ENCODE measurements at places on chromosomes 2 and 18.

- ATAC-seq, result peak; percentile 61
Observed at GRCh38 chr2:101305492-101306078, 2.9 kb downstream of the RNF149 start.

DNA sequence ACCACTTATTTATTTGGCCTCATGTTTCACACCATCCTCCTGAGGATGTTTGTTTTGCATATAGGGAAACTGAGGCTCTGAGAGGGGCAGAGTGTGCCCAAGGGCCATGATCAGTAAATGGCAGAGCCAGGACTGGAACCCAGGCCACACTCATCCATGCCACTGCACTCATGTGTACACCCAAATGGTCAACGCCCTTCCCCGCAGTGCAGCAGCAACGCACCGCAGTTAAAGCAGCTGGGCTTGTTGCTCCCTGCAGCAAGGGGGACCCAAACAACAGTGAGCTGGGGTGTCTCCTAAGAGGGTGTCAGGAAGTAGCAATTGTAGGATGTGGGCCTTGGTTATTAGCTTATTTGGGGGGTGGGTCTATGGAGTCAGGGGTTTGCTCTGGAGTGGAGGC, 36.6 kb downstream of the ZAP70 start:
- ATAC-seq, result no peak

GRCh38 chr2:153917570-153917969, 45.8 kb downstream of the GALNT13 start:
- no peak for ATAC-seq

DNA sequence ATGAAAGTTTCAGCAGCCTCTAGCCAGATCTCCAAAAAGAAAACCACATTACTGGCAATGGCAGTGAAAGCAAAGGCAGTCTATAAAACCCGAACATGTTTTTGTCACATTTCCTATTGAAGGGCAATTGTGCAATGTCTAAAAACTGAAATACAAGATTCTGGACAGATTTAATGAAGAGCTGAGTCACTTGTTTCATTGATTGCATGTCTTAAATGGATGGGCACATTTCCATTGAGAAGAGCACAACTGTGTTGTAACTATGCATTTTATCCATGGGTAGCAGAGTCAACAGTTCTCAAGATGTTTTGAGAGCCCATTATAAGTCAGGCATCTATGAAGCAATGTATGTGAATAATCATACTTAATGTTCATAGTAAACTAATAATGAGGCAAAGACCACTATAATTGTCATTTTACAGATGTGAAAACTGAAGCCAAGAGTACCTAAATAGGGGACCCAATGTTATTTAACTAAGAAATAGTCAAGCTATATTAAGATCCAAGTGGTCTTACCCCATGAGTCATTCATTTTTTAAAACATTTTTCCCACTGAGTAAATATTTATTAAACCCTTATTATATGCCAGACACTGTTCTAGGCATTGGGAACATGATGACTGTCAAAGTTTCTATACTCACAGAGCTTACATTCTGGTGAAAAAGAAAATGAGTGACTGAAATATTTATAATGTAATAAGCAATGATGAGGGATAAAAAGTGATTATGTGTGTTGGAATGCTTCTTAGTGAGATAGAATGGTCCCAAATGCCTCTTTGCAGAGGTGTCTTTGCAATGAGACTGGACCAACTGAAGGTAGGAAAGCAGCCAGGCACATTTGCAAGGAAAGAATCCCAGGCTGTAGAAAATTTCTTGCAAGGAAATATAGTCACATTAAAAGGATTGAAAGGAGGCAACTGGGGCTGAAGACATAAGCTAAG, 818.9 kb upstream of the ACVR2A start:
- ATAC-seq, result peak; percentile 32

DNA sequence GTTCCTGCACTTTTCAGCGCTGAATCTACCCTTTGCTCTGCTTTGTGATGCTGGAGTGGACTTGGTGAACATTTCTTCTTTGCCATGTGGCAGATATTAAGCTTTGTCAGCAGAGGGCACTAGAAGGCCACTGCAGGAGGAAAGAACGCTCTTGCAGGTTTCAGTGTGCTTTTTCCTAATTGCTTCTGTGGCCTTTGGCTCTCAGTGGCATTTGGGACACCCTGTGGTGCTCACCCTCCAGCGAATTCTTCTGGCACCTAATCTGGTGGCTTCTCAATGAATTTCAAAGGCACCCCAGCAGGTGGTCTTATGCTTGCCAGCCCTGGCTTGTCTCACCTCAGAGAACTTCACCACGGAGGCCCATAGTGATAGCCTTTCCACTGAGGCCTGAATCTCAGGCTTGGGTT, 146.7 kb downstream of the MYO3B start:
- ATAC-seq, result peak; percentile 79

DNA sequence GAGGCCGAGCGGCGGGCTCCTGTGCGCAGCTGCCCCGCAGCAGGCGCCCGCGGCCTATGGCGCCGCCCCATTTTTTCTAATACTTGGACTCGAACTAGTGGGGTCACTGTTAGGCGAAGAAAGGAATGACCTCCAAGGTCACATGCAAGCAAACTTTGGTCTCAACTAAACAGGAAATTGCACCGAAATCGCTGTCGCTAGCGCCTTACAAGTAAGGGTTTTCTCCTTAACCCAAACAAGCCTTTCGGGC, 339 bp downstream of the ACAA2 start:
- peak; percentile 5 for ATAC-seq

- ATAC-seq, result no peak
Observed at GRCh38 chr18:57439609-57439968, 4.4 kb downstream of the ONECUT2 start.

DNA sequence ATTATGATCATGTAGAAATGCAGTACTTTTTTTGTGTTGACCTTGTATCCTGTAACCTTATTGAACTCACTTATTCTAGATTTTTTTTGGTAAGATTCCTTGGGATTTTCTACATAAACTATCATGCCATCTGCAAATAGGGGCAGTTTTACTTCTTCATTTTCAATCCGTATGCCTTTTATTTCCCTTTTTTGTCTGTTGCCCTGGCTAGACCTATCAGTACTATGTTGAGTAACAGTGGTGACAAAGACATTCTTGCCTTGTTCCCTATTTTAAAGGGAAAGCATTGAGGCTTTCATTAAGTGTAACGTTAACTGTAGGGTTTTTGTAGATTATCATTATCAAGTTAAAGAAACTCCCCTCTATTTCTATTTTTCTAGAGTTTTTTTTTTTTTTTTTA, 92.3 kb downstream of the LYPD1 start:
- ATAC-seq, result no peak

DNA sequence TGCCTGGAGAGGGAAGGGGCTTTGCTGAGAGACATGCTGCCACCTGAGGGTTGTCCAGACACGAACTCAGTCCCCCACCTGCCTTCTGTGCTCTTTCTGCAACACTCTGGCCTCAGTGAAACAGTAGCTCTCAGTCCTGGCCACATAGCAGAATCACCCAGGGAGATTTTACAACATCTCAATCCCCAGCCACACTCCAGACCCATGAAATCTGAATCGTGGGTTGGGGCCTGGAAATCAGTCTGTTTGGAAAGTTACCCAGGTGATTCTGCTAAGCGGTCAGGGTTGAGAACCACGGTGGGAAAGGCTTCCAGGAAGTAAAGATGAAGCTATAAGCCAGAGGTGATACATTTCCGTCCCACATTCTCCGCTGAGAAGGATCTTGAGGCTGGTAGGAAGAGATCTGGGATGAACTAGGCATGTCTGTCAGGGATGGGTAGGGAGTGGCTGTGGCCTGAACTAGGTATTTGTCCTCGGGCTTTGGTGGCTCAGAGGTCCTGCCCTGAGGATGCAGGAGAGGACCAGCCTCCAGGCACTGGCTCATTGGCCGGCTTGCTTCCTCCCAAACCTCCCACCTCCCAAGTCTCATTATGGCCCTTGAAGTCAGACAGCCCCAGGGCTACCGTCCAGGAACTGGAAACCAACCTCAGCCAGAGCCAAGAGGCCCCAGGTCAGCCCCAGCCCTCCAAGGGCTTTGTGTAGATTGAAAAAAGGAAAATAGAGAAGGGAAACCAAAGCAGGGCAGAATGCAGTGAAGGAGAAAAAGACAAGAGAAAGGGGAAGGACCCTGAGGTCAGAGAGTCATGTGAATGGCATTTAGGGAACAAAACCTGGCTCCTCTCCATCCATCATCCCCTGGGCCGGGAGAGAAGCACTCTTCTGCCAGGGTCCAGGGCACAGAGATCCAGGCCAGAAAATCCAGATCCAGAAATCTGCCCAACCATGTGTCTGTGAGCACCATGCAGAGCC, 119.6 kb downstream of the ZFP36L2 start:
- no peak for ATAC-seq

DNA sequence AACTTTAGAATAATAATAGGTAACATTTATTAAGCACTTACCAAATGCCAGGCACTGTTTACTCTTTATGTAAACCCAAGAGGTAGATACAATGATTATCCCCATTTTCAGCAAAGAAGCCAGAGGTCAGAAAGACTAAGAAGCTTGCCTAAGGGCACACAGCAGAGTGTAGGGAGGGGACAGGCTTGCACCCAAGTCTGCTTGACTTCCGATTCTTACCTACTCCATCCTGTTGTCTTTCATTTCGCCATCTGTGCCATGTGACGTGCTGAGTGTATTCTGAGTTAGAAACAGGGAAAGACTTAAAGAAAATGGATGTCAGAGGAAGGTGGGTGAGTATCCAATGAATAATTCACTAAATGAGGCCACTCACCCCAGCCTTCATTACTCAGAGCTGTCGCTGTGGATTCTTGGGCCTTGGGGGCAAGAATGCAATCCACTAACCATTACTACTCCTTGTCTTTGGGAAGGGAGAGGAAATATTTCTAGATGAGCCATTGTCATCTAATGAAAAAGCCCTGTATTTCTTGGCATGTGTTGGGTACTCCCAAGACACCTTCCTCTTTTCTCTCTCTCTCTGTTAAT, 76.4 kb upstream of the BCL11A start:
- no peak for ATAC-seq

DNA sequence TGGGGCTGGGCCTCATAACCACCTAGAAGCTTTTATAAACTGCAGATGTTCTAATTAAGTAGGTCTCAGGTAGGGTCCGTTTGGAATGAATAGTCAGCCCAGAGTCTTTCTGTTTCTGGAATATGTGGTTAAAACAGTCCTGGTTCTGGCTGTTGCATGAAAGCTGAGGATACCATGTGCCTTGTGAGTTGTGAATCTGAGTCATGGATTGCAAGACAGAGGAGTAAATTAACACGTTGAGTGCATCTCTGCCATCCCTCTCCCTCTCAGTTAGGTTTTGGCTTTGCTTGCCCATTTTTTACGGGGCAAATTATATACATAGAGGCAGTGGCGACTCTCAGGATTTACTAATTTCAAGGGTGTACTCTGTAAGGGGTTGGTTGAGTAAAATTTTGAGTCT, 59.1 kb downstream of the NCK2 start:
- ATAC-seq, result no peak

- no peak for ATAC-seq
Observed at GRCh38 chr2:189625636-189626035, 35.6 kb upstream of the ASNSD1 start.

GRCh38 chr2:177478029-177478428, 85.5 kb downstream of the AGPS start:
- no peak for ATAC-seq

DNA sequence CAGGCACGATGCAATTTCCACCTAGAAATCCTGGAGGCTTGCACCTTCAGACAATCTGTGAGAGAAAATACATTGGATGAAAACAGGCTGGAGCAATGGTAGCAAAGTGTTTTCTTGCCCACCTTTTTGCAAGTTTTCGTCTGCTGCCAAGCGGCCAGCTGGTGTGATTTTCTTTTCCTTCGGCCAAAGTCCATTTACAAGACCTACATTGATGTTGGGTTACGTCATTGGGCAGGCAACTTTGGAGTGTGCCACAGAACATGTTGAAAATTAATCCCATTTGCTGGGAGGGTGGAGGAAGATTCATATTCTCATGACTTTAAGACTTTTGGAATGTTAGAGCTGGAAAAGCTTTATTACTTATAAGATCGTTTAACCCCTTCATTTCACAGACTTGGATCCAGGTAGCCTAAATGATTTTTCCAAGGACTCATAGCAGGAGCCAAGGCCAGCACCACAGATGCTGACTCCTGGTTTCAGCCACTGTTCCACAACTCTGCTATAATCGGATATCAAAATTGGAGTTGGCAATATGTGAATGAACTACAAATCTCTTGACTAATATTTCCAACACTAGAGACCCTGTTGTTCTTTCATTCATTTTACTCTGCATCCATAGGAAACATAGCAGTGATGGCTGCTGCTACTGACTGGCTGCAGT, 352.1 kb downstream of the RND3 start:
- ATAC-seq, result no peak

- peak; percentile 67 for ATAC-seq
Observed at GRCh38 chr2:27291865-27292264, 9.6 kb downstream of the TRIM54 start.

- ATAC-seq, result no peak
Observed at GRCh38 chr2:43073401-43073825, 153.0 kb downstream of the ZFP36L2 start.

DNA sequence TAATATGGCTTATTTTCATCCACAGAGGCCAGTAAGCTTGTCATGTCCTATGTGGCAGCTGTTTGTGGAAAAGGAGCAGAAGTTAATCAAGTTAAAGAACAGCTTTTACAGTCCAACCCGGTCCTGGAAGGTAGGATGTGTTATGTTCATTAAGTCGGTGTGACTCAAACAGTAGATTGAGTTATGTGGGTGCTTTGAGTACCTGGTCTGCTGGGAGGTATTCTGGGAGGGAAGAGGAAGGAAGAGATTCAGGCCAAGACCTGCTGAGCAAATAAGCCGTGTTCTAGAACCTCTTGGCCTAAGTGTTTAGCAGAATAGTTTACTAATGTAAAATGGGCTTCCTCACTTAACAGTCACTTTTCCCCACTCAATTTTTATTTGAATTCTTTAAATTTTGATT, 96.2 kb downstream of the MYO1B start:
- ATAC-seq, result no peak

- ATAC-seq, result no peak
Observed at GRCh38 chr2:36290306-36290856, 65.2 kb upstream of the CRIM1 start.

GRCh38 chr18:5662586-5663090, 118.8 kb upstream of the EPB41L3 start:
- ATAC-seq, result no peak

DNA sequence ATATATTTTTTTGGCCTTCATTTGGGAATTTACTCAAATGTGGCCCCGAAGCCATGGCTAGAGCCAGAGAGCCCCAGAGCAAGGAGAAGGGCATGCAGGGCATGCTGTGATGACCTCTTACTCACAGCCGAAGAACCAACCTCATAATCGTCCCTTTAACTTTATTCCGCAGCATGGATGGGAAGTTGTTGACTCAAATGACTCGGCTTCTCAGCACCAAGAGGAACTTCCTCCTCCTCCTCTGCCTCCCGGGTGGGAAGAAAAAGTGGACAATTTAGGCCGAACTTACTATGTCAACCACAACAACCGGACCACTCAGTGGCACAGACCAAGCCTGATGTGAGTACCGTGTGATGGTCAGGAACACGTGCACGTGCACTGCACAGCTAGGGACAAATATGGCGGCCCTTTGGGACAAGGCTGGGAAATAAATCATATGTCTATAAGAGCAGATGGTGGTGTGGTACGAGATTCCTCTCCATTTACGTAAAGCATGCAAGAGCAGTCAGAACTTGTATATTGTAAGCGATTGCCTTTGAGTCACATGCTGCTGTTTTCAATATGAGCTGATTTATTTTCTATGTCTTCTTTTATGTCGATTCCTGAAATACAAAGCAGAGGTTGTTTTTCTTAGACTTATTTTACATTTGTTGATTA, 280.9 kb downstream of the NEDD4L start:
- no peak for ATAC-seq

GRCh38 chr2:75208738-75209137, 9.4 kb upstream of the TACR1 start:
- ATAC-seq, result no peak

All from SK-N-SH treated with all-trans-retinoic acid at 6 μM for 48 hours (cell line).